Stimulated activated CD8-positive, alpha-beta memory T cell treated with anti-CD3 and anti-CD28 coated beads, Interleukin-4, amount 100 ng/mL, for 1 hour (primary cell): ENCODE measurements at places on chromosomes 3 and 15.

- DNase-seq, result no peak
Observed at GRCh38 chr15:38688761-38689160, 124.1 kb upstream of the RASGRP1 start.

GRCh38 chr15:47705281-47705997 lies 11.9 kb upstream of the SEMA6D start:
- no peak for DNase-seq

DNA sequence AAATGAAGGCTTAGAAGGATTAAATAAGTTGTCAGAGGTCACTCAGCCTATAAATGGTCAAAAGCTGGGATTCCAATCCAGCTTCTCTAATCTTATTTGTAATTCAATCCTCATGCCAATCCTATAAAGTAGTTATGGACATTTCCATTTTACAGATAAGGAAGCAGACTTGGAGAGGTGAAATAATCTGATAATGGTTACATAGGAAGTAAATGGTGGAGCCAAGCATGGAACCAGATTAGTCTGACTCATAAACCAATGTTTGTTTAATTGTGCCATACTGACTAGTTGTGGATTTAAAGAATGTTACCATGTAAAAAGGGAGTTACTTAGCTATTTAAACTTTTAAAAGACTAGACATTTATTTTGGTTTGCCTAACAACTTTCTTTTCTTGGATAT lies 59.7 kb downstream of the KCNAB1 start:
- DNase-seq, result no peak

- no peak for DNase-seq
Observed at GRCh38 chr15:30905821-30906220, 2.1 kb downstream of the FAN1 start.

- DNase-seq, result no peak
Observed at GRCh38 chr3:141597931-141598330, 111.1 kb downstream of the RASA2 start.

- DNase-seq, result no peak
Observed at GRCh38 chr3:11363715-11364114, 91.5 kb downstream of the ATG7 start.

GRCh38 chr3:24263069-24263668 lies 231.5 kb downstream of the THRB start:
- no peak for DNase-seq

GRCh38 chr15:73754461-73754860 lies 1.3 kb upstream of the INSYN1 start:
- DNase-seq, result no peak

- no peak for DNase-seq
Observed at GRCh38 chr3:58471025-58471887, 20.6 kb upstream of the KCTD6 start.

GRCh38 chr15:64507293-64507802 lies 47.0 kb downstream of the ZNF609 start:
- DNase-seq, result no peak

DNA sequence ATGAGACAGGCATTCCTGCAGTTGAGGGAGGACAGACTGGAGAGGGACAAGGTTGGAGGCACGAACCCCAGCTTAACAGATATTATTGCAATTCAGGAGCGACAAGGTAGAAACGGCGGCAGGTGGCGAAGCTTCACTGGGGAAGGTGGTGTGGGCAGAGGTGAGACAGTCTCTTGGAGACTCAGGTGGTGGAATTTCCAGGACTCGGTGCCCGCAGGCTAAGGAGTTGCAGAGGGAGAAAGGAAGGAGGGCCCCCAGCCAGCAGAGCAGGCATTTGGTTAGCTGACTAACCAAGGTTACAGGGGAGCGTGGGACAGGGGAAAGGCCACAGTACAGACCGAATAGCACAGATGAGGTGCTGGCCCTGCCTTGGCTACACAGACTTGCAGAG lies 3.0 kb downstream of the FAM174B start:
- DNase-seq, result no peak

DNA sequence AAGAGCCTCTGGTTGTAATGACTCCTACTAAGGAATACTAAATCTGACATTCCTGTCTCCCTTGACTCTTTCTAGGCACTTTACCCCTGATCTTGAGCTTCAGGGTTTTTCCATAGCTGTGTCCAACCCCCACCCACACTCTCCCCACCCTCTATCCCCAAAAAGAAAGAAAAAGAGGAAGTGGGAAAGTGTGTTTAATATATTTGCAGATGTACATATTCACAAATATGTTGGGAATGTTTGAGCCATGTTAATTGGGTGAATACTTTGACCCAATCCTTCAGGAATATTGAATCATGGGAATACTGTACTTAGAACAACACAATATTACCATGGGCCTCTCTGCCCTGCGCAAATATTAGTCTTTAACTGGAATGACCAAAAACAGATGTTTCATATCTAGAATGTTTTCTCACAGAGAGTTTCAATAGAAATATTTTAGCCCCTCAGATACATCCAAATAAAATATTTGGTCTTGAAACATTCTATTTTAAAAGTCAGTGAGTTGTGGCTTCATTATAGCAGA lies 19.8 kb upstream of the PFN2 start:
- no peak for DNase-seq

- DNase-seq, result no peak
Observed at GRCh38 chr15:71337197-71337845, 222.1 kb downstream of the THSD4 start.

DNA sequence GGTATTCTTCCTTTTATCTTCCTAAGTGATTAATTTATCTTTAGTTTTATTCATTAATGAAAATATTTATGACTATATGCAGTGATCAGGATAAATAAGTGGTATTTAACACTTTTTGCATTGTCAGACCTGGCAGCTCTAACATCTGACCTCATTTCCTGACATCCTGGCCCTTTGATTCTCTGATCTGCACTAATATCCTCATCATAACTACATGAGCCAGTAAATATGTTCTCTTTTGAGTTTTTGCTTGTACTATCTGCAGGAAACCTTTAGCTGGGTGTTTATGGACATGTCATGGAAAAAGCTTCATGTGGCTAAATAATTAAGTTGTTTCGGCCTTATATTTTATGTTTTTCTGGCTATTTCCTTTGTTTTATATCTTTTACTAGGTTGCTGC lies 10.5 kb downstream of the NKTR start:
- DNase-seq, result no peak

DNA sequence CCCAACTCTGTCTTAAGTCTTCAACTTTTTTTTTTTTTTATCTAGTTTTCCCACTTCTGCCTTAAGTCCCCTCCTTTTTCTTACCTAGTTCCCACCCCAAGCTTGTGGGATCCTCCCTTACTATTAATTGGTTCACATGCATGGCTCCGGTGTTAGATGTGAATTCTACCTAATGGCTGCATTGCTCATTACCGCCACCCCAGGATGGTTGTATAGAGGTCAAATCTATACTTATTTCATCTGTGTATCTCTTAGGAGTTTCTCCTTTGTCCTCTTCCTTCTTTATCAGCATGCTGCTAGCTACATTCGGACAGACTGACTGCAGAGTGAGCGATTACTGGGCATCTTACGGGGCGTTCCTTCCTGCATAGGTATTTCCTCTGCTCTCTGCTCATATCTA lies 605.7 kb upstream of the GRM7 start:
- no peak for DNase-seq

DNA sequence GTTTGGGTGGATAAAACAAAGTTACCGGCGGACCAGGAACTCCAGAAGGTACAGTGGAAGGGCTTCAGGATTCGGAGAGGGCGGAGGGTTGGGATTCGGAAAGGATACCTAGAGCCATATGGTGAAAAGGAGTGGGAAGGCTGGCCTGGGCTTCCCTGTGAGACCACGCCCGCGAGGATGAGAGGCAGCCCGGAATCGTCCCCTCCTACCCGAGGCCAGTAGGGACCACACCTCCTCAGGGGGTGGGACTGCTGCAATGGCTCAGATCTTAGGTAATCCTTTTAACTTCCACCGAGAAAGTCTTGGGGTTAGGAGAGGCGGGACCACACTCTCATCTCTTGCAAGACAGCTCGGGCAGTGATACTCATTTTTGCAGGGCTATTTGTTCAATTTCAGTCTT lies 511.3 kb downstream of the OCA2 start:
- DNase-seq, result no peak

DNA sequence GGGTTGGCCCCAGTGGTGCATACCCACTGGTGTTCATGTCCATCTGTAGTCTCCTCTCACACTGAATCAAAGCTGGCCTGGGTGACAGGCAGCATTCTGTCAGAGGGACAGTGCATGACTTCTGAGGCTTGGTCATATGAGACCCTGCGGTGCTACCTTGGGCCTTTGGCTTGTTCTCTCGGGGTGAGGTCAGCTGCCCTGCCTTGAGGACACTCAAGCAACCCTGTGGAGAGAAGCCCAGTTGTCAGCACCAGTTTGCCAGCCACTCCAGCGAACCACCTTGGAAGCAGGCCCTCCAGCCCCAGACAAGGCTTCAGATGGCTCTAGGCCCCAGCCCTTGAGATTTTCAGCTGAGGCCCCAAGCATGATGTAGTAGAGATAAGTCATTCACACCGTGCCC lies 16.9 kb upstream of the RAB7A start:
- DNase-seq, result no peak

DNA sequence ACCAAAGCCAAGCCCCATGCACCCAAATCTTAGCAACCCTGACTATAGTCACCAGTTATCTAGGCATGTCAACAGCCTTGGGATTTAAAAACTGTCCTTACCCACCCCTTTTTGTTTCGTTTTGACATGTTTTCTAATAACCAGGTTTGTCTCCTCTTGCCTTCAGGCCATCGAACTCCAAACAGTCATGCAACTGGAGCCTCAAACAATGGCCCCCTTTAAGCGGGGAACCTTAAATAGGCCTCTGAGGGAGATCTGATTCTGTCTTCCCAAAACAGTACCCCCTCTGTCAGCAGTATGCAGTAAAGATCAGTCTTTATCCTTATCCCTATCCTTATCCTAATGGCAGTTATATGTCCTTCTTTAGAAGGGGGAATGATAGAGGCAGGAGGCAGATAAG lies 105.7 kb downstream of the DPH6 start:
- no peak for DNase-seq

DNA sequence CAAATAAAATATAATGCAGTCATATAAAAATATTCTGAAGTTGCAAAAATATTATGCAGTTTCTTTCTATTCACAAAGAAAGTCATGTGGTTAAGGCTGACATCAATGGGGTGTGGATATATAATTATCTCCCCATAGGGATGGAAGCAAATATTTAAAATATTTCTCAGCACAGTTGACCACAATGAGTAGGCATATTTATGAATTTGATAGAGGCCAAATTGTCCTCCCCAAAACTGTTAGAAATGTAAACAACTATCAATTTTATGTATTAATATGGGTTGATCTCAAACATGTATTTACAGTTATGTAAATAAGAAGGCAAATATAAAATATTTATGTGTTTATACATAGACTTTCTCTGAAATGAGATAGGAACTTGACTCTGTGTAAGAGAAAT lies 246.0 kb upstream of the CBLB start:
- DNase-seq, result no peak
